ENCODE measurements at places on chromosomes 1 and 21. TPM values are rescaled to one million over a fixed set of nuclear protein-coding genes. Genes with fewer than 3 reads are reported as not detected.

FHAD1 gene
- not detected for total RNA-seq

ADAMTSL4 gene
- total RNA-seq = 1.8 TPM

BEND5 gene
- total RNA-seq = 11.5 TPM

GRCh38 chr1:53062708-53063591 is 937 bp downstream of the PODN start:
- DNase-seq = no peak

DNA sequence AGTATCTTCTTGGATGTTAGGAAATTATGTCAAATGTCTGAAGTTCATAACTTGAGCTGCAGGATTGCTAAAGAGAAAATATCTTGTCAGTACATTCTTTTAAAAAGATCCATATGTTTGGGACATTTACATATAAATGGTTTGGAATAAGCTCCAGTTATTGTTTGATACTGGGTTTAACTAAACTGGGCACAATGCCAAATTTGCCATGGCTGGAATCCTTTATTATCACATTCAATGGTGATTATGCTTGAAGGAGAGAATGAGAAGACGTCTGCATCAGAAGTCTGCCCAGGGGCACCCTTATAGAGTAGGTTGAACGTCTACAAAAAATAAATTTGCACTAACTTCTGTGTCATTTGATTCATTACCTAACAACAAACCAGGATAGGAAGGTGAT is 652.5 kb downstream of the AMY1C start:
- DNase-seq = no peak

- no peak for DNase-seq
Observed at GRCh38 chr1:82646336-82646735, 845.6 kb downstream of the ADGRL2 start.

GRCh38 chr1:174028495-174028894 is 6.3 kb upstream of the RC3H1 start:
- DNase-seq = no peak

- DNase-seq = no peak
Observed at GRCh38 chr21:45336870-45337269, 49.2 kb upstream of the POFUT2 start.

RNF186 gene
- total RNA-seq = not detected

- DNase-seq = no peak
Observed at GRCh38 chr1:151817353-151817730, 12.1 kb upstream of the LINGO4 start.

DNA sequence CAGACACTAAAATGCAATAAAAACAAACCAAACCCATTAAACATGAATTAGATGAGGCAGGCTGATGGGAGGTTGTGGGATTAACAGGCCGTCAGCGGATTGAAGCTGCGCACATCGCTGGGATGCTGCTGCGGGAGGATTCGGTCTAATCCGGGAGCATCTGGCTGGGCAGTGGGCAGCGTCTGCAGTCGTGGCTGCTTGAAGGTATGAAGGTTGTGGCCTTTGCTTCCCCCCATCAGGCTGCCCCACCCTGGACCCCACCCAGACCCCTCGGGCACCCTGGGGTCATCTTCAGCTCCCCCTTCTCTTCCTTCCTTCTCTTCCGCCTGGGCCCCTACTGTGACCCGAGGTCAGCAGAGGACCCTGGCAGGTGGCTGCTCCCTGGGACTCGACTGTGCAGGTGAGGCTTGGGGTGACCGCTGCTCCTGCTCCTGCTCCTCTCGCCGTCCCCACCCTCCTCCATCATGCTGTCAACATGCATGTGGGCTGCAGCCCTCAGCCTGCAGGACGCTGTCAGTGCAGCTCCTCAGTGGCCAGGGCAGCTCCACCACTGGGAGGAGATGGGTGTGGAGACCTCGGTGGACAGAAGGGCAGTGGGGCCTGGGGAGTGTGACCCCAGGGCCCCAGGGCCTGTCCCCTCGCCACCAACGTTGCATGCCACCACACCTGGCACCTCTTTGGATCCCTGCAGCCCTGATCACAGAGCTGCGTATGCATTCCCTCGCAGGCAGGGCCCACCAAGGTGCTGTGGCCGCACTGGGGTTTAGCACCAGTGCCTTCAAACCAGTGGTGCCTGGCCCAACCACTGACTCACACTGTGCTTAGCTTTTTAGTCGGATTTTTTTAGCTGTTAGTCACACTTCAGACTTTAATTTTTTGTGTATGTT is 112.2 kb upstream of the COL6A1 start:
- DNase-seq = no peak

DNA sequence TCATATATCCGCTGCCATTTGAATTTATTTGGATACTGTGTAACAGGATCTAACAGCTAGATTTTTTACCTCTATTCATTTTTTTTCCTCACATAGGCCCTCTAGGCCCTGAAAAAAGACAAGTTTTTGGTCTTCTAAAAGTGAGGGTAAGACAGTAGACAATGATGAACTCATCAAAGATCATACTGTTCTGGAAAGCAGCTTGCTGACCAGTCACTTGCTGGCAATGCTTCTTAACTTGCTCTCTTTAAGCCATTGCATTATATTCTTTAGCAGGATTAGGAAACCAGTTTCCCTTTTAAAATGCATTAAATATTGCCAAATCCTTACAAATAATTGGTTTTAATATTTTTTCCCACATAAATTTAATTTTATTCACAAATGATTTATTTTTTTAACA is 65.5 kb downstream of the SYT14 start:
- DNase-seq = no peak

DNA sequence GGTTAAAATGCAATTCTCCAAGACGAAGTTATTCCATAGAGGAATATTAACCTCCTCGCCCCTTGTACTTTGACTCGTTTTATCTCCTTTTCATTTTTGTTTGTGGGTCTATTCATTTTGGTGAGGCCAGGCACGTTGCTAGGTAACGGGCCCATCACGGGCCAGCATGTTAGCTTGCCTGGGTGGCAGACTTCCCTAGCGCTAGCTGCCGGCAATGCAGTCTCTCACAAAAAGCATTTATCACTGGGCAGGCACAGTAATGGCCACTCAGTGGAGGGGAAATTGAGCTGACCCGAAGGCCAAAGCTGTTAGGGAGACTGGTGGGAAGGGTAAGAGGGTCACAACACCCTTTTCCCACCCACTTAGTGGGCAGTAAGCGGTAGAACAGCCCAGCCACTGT is 234.4 kb upstream of the FOXD3 start:
- no peak for DNase-seq

DNA sequence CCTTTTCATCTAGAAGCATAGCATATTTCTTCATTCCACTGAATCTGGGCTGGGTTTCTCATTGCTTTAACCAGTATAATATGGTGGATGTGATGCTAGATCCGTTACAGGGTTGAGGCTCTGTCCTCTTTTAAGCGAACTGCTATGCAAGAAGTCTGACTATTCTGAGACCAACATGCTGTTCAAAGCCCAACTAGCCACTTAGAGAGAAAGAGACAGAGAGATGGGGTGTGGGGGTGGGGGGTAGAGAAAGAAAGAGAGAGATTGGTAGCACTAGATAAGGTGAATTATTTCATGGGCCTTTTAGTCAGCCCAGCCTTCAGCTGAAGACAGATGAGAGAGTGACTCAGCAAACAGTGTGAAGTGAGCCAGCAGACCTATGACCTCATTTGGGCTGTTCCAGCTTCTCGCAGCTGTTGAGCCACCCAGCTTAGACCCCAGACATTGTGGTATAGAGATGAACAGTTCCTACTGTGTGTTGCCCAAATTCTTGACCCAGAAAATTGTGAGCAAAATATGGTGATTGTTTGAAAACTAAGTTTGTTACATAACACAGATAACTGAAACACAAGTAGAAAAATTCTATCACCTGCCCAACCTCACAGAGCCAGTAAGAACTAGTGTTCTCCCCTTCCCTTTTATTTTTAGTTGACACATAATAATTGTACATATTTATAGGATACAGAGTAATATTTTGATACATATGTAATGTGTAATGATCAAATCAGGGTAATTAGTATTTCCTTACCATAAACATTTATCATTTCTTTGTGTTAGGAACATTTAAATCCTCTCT is 40.7 kb upstream of the PRKACB start:
- DNase-seq = no peak

GRCh38 chr1:195466639-195467038 is 1141.6 kb downstream of the KCNT2 start:
- DNase-seq = no peak

SPATA45 gene
- total RNA-seq = not detected

GJA8 gene
- not detected for total RNA-seq
